ENCODE measurements at places on chromosomes 2 and 18.

DNA sequence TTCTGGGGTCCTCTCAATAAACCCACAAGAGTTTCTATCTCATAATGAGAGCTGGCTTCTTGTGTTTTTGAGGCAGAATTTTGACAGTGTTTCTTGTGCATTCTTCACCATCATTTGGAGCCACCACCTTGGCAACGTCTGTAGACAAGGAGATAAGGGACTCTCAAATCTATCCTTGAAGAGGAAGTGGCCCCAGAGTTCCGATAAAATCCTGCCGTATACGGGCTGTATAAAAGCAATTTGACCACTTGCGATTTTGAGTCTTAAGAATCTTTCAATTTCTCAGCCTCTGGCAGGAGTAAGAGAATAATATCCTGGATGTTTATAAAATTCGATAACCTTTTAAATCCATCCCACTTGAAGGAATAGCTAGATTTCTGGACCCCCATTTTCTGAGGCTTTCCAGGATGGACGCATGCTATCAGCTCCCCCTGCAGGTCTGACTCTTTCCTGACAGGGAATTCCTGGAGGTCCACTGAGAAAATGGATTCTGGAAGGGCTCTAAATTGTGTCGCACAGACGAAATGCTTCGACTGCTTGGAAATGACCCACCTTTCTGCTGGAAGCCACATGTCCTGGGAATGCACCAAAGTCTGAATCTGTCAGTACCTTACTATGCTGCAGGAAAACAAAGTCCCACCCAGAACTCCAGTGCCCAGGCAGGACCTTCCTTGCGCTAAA lies 54.1 kb downstream of the E2F6 start:
- DNase-seq: no peak

GRCh38 chr2:233686928-233687327 lies 5.2 kb downstream of the UGT1A7 start:
- no peak for DNase-seq

DNA sequence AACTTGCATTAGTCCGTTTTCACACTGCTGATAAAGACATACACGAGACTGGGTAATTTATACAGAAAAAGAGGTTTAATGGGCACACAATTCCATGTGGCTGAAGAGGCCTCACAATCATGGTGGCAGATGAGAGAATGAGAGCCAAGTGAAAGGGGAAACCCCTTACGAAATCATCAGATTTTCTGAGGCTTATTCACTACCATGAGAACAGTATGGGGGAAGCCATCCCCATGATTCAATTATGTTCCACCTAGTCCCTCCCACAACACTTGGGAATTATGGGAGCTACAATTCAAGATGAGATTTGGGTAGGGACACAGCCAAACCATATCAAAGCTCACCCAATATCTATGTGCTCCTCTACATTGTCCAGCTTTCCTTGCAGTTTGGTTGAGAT lies 16.0 kb upstream of the SERPINE2 start:
- no peak for DNase-seq

- no peak for DNase-seq
These were observed 627 bp downstream of the RNF25 start for GRCh38 chr2:218671097-218671653.

DNA sequence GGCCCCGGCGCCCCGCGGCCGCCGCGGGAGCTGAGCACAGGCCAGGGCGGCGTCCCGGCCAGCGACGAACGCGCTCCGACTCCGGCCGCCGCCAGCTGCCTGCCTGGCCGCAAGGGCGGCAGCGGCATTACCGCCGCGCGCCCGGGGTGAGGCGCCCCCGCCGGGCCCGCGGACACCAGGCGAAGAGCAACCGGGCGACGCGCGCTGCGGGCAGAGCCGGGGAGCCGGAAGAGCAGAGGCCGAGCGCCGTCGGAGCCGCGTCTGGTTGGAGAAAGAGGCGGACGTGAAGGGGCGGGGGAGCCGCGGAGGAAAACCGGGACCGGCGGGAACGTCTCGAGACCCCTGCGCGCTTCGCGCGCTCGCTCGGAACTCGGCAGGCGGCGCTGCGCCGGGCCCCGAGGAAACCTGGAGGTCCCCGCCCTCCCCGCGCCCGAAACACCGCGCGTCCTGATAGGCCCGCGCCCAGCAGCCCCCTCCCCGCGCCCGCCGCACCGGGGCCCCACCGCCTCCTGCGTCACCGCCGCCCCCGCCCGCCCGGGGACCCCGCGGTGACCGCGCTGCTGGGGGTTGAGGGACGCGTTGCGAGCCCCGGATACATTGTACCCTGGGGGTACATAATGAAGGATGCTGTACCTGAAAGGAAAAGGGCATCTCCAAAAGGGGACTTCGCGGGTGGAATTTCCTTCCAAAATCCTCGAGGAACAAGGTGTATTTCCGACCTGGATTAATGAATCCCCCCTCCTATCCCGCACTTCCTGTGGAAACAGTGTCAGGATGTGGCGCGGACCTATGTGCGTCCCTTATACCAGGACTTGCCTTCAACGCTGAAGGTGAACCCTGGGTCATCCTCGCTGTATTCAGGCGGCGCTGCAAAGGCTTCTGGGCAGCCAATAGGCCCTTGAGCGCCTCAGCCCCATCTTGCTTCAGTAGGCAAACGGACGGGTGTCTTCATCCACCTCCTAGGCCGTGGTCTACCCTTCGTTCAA lies 1.0 kb upstream of the B4GALT6 start:
- DNase-seq: peak; percentile 70

- no peak for DNase-seq
These were observed 22.1 kb downstream of the CERS6 start for GRCh38 chr2:168478206-168478605.

GRCh38 chr2:64846177-64846576 lies 143.0 kb upstream of the SLC1A4 start:
- no peak for DNase-seq

DNA sequence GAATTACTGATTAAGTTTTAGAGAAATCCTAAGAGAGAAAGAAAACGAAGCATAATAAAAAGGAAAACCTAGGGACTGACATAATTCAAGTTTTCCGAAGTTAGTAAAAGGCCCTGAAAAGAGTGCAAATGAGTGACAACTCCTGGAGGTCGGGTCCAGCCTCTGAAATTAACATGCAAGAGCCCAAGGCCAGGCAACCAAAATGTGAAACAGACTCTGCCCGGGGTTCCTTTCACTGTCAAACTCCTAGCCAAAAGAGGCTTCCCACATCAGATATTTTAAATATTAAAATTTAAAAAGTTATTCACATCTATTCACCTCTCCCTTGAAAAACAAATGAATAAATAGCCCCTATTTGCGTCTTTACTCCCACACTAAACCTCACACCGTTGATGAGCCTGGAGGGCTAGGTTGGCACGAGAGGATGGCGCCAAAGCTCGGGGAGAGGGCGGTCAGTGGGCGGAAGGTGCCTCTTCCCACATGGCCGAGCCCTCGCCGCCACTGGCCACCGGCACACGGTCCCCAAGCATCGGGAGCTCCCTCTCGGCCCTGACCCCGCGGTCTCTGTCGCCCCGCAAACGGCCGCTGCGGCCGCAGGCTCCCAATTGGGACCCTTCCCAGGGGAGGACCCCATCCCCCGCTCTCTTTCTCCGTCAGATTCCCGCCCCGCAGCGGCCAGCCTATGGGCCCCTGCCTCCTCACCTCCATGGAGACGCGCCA lies 630 bp downstream of the PPM1G start:
- DNase-seq: no peak

GRCh38 chr2:9260464-9260918 lies 53.9 kb downstream of the ASAP2 start:
- no peak for DNase-seq

All from activated T-cell treated with anti-CD3 and anti-CD28 coated beads, Interleukin-2, amount 50 U/mL, for 24 hours (primary cell).